Vagina (tissue), 2 donors: ENCODE measurements at places on chromosomes 16 and 17.
A peak's percentile ranks its signal among the peaks of the same experiment; 100 is the strongest.

DNA sequence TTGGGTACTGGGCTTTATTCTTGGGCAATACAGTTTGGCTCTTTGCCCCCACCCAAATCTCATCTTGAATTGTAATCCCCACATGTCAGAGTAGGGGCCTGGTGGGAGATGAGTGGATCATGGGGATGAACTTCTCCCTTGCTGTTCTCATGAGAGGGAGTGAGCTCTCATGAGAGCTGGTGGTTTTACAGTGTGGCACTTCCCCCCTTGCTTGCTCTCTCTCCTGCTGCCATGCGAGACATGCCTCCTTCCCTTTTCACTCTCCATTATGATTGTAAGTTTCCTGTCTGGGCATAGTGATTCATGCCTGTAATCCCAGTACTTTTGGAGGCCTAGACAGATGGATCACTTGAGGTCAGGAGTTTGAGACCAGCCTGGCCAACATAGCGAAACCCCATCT lies 18.1 kb upstream of the CNEP1R1 start:
- DNase-seq: no peak

- DNase-seq: no peak
These were observed 69.3 kb downstream of the STXBP4 start for GRCh38 chr17:55037828-55038227.

DNA sequence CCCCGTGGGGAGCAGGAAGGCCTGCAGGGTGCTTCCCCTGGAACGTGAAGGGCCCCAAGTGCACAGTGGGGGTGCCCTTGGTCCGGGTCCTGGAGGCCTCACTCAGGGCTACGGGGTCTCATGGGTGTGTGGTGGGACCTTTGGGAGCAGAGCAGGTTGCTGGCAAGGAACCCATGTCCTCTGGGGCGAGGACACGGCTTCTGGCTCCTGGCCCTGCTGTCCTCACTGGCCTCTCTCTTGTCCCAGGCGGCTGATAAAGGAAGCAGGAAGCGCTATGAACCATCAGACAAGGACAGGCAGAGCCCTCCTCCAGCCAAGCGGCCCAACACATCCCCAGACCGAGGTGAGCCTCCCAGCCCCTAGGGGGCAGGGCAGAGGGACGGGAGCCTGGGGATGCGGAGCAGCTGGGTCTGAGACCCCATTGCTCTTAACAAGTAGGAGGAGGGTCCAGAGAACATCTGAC lies 9.8 kb upstream of the IL17C start:
- DNase-seq: no peak

- DNase-seq: no peak
These were observed 61.3 kb upstream of the SIAH1 start for GRCh38 chr16:48446534-48446920.

GRCh38 chr16:2795395-2796143 lies 2.7 kb upstream of the PRSS41 start:
- no peak for DNase-seq

DNA sequence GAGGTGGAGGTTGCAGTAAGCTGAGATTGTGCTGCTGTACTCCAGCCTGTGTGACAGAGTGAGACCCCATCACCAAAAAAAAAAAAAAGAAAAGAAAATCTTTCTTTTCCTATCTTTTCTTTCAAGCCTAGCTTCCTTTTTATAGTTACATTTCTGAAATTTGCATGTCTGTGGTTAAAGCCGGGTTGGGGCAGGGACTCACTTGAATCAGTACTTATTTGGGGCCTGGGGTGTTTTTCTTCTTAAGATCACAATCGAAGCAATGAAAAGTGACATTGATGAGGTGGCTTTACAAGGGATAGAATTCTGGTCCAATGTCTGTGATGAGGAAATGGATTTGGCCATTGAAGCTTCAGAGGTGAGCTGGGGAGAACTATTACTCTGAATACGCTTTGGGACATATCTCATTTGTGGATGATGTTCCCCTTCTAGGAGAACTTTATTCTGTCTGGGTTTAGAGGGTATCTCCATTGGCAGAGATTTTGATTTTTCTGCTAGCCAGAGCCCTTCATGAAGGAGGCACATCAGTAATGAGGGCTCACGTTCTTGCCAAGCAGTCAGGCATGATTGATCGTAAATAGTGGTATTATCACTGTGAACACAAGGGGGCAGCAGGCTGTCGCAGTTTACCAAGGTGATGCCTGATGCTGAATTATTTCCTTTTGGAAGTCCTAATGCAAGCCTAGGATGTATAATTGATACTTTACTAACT lies 14.3 kb downstream of the KPNB1 start:
- no peak for DNase-seq

DNA sequence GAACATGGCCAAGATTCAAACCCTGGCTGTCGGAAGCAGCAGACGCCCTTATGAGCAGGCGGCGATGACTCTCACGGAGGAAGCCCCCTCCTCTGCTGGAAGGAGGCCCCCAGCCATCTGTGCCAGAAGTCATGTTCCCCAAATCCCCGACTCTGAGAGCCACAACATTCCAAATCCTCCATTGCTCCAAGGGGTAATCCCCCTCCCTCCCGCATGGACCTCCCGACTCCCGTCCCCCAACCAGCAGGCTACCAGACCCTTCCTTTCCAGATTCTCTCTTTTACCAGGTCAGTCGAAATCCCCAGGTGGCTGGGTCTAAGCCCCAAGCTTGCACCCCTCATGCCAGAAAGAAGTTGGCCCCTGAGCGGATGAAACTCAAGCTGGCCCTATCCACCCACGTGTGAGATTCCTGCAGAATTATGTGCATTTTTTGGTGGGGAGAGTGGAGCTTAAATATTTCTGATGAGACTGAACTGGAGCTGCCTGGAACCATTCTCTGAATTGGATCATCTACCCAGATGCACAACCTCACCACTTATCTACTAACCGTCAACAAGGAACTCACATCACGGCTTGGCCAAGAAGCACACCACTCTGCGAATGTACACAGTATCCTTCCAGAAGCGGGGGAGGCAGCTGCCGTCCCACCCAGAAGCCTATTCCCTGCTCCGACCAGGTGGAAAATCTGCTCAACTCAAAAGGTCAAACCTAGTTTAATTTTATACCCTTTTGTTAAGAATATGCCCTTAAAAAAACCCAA lies 283.5 kb downstream of the C16orf95 start:
- no peak for DNase-seq

DNA sequence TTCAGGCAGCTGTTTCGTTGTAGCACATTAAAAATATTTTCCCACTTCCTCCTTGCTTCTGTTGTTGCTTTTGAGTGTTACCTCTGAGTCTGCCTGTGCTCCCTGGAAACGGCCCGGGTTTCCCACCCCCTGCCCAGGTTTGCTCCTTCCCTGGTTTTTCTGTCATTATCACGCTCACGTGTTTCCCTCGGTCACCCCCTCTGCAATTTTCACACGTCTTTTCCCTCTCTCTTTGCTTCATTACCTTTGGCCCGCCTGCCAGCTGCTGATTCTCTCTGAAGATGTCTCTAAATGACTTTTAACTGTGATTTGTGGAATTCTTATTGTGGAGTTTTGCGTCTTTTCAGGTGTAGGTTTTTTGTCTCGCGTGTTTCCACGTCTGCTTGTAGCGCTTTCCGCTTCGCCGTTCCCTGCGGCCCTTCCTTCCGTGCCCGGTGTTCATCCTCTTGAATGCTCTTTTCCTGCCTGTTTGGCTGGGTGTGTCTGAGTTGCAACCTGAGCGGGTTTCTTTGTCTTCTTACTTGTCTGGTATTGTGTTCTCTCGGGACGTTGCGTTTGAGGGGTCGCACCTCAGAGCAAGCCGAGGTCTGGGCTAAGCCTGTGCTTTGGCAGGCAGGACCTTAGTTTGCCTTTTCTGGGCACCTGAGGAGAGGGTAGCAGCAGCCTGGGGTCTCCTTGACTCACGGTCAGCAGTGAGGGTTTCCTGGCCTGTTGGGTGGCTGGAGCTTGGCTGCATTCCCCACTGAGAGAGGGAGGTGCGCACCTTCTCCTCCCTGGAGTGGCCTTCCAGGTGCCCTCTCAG lies 96.3 kb upstream of the ZNF750 start:
- no peak for DNase-seq

DNA sequence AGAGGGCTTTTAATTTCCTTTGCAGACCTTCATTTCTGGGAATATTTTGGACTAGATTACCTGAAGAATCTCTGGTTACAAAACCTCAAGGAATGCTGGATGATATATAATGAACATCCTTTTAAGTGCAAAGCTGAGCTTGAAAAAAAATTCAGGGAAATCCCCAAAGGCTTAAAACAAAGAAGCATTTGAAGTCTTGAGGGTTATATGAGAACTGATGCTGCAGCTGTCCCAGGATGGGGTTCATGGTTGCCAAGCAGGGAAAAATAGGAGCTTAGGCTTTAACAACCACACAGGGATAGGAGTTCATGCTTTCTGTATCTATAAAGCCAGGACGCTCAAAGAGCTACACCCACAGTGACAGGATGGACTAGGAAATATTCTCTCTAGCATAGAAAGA lies 150.4 kb upstream of the IRX5 start:
- no peak for DNase-seq

DNA sequence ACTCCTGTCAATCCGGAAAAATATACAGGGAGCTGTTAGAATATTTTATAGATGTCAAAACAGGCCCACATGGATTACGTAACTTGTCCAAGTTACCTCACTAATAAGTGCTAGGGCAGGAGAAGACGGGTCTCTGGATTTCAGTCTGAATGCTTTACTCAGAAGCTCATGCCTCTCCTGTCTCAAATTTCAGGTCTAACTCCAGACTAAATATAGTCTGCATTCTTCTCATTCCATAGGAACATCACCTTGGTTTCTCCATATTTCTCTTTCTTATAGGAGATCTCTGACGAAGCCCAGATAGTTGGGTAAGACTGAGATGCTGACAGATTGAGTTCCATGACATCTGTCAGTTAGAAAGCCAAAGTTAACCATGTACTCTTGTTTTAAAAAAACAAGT lies 174.2 kb downstream of the STX8 start:
- DNase-seq: no peak

GRCh38 chr16:61887903-61888302 lies 148.3 kb downstream of the CDH8 start:
- DNase-seq: no peak

- no peak for DNase-seq
These were observed 1.1 kb downstream of the CD79B start for GRCh38 chr17:63930951-63931575.

DNA sequence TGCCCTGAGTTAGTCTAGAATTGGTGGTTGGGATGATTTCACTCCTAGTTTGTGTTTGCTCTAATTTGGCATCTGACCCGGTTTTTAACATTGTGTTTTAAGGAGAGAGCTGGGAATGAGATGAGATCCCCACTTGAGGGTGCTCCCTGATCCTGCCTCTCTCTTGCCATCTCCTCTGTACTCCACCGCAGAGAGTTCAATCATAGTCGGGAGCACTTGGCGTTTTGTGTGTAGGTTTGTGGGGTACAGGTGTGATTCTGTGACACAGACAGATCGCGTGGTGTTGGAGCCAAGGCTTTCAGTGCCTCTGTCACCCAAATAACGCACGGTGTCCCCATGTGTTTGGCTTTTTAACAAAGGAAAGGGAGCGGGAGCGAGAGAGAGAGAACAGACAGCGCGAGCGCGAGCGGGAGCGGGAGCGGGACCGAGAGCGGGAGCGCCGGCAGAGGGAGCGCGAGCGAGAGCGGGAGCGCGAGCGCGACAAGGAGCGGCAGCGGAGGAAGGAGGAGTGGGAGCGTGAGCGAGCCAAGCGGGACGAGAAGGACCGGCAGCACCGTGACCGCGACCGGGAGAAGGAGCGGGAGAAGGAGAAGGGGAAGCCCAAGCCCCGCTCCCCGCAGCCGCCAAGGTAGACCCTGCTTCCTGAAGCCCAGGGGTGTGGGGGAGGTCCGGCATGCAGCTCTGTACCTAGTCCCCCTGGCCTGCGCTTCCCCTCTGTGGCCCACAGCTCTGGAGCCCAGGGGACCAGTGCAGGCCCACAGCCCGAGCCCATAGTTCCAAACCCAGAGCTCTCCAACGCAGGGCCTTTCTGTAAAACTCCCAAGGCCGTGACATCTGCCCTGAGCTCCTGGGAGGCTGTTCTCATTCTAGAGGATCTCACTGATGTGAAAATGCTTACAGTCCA lies 27.2 kb upstream of the IL17C start:
- no peak for DNase-seq

GRCh38 chr16:75238132-75238852 lies 13.1 kb downstream of the BCAR1 start:
- DNase-seq: no peak

DNA sequence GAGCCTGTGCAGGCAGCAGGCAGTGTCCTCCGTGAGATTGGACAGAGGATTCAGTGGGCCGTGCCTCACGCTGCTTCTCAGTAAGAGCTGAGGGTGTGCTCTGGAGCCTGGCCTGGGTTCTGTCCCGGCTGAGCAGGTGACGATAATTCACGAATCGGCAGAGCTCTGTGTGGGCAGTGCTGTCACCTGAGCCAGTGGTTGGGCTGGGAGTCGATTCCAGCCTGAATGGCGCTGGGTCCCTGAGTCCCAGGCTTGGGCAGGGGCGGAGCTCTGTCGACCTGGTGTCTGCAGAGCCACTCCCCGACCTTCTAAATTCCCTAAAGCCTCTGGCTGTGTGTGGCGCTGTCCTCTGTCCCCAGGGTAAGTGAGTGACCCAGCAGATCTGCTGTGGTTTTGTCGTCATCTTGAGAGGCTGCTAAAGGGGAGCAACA lies 8.4 kb downstream of the ACSF3 start:
- no peak for DNase-seq

- peak; percentile 81 for DNase-seq
These were observed 286.6 kb upstream of the CCL2 start for GRCh38 chr17:33968350-33969044.

DNA sequence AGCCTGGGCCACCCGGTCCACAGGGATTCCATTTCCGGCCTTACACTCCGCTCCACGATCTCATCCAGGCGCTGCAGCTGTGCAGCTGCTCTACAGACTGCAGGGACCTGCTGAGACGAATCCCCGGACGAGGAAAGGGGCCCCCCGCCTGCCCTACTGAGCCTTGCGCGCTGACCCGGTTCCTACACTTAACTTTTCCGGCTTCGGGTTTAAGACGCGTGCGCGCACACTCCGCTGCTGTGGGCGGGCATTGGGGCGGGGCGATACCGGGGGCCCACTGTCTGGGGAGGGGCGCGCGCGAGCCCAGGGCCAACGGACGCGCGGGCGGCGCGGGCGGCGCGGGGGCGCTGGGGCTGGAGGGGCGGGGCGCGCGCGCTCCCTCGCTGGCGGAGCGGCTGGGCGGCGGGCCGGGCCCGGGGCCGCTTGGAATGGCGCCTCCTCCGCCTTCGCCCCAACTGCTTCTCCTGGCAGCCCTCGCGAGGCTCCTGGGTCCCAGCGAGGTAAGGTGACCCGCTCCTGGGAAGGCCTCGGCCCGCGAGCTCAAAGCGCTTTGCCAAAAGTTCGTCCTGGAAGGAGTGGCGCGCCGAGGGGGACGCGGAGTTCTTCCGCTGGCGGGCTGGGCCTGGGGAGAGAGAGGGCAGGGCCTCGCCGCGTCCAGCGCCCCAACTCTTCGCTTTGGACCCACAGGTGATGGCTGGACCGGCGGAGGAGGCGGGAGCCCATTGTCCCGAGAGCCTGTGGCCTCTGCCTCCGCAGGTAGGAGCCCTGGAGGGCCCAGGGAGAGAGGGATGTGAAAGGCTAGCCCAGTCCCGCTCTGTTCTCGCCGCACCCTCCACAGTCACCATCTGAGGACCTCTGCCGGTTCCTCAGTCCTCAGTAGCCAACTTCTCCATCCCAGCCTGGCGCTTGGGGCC lies at the start of gene TP53I13:
TSS of gene TP53I13 (plus strand) at position 371 of the 914 bp plus-strand sequence. CDS start at position 429, 58 bp downstream.
- DNase-seq: peak; percentile 95

- no peak for DNase-seq
These were observed 36.0 kb downstream of the CHD9 start for GRCh38 chr16:53090591-53091411.
